Amniotic stem cell (primary cell): ENCODE measurements at places on chromosomes 16 and 17.

DNA sequence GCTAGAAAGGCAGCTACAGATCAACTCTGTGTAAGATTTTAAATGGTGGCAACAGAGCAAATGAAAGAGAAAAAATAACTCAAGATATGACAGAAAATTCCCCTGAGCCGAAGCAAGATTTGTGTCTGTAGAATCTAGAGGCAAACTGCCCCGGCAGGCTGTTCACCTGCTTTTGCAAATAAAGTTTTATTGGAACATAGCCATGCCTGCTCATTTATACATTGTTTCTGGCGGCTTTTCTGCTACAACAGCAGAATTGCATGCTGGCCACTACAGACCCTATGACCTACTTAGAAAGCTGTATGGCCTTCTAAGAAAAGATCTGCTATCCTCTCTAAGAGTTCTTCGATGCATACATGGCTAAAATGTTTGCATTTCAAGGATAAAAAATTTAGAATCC, 119.5 kb downstream of the SALL1 start:
- DNase-seq = no peak

DNA sequence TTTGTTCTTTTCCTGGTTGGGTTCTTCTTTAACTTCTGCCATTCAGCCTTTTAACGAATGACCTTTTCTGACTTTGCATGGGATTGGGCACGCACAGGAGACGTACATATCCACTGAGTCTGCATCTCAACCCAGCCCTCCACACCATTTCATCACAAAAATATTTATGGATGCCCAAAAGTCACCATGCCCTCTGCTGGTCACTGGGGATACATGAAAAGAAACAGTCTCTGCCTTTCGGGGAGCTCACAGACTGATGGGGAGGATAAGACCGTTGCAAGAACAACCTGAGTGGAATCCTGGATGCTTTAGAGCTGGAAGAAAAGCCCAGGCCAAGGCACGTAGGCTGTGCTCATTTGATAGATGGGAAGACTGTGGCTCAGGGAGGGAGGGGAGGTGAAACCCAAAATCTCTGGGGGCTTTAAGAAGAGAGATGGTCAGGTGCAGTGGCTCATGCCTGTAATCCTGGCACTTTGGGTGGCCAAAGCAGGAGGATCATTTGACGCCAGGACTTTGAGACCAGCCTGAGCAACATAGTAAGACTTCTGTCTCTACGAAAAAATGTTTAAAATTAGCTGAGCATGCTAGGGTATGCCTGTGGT, 7.9 kb upstream of the MT2A start:
- DNase-seq = peak; percentile 50

- no peak for DNase-seq
Observed at GRCh38 chr17:56851008-56851407, 17.1 kb downstream of the DGKE start.

GRCh38 chr16:47028767-47029377, 55.4 kb upstream of the DNAJA2 start:
- DNase-seq = no peak

DNA sequence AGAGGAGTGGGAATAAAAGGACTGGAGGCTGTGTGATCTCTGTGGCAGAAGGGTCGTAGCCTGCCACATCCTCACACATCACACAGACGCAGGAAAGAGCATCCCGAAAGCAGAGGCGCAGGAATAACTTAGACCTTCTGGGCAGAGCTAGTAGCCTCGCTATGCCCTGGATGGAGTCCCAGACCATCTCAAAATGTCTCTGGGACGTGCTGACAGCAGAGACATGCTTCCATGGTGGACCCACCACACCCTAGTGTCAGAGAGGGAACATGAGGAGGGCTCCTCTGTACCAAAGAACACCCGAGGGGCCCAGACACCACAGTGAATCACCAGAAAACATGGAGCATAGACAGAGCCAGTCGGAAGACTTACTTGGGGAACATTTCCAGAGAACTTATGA, 29.6 kb upstream of the FAAP100 start:
- no peak for DNase-seq

DNA sequence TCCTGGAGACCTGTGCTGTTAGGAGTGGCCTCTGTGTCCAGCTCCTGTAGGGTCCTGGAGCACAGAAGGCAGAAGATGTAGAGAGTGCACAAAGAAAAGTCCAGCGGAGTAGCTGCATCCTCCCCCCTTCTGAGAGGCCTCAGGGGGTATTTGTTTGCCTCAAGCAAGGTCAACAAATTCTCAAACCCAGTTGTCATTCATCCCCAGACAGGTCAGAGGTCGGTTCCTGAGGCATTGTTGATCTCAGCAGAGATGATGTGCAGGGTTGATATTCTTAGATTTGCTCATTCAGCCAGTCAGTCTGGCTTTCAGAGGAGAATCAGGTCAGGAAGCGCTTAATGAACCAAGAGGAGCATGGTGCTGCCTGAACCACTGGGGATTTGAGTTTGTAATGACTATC, 8.3 kb upstream of the RBFOX1 start:
- DNase-seq = no peak

DNA sequence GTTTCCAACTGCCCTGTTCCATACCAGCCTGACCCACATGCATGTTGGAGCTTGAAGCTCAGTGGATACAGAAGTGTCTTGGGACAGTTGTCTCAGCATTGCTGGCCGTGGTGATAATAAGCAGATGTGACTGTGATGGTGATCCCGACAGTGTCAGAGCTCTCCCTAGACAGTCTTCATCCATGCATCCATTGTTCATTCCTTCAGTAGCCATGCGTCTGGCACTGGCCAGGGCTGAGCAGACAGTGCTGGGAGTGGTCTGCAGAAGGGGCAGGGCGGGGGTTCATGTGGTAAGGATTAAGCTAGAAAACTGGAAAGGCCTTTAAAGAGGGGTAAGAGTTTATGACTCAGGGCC, 68.1 kb downstream of the GNAO1 start:
- DNase-seq = no peak

DNA sequence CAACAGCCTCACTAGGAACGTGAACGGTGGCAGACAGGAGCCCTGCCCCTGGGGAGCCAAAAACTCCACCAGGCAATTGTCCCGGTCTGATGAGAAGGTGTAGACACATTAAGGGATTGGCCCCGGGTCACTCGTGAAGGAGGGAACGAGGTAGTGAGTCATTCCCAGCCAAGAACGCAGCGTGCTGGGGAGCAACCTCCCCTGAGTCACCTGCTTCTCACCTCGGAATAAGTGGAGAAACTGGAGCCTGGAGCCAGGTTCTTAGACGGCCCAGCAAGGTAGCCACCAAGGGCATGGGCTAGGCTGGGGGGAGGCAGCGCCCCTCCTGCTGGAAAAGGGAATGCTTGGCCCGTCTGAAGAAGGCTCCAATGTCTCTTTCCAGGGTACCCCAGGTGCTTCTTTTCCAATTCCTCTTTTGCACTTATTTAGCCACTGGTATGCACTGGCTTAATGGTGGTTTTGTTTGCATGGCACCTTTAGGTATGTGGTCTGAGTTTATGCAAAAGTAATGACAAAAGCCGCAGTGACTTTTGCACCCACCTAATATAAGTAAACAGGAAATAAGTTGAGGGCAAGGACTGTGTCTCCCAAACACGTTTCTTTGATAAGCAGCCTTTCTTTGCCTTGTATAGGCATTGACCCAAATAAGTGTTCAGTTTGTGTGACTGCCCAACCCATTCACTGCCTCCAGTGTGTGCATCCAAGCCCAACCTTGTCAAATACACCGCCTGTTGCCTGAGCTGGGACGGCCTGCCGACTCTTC, 1.8 kb upstream of the HELZ start:
- no peak for DNase-seq

GRCh38 chr16:68902003-68902968, 59.0 kb downstream of the TANGO6 start:
- peak; percentile 55 for DNase-seq

DNA sequence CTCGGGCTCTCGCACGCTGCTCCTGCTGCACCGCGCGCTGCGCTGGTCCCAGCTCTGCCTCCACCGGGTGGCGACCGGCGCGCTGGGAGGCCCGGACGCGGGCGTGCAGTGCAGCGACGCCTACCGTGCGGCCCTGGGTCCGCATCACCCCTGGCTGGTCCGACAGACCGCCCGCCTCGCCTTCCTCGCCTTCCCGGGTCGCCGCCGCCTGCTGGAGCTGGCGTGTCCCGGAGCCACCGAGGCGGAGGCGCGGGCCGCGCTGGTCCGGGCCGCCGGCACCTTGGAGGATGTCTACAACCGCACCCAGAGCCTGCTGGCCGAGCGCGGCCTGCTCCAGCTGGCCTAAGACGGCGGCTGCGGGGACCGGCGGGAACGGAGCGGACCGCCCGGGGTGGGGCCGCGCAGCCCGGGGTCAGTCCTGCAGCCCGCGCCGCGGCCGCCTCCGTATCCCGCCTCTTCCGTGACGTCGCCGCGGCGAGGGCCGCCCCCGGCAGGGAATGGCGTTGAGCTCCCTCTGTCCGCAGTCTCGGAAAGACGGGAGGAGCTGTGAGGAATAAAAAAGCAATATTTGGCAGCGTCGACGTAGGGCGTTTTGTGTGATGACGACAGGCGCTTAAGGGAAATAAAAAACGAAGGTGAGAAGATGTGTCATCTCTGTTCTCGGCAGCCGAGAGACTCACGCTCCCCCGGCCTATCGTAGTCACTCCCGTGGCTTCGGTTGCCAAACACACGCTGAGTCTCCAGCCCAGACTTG, 1.4 kb downstream of the GLTPD2 start:
- DNase-seq = peak; percentile 80

DNA sequence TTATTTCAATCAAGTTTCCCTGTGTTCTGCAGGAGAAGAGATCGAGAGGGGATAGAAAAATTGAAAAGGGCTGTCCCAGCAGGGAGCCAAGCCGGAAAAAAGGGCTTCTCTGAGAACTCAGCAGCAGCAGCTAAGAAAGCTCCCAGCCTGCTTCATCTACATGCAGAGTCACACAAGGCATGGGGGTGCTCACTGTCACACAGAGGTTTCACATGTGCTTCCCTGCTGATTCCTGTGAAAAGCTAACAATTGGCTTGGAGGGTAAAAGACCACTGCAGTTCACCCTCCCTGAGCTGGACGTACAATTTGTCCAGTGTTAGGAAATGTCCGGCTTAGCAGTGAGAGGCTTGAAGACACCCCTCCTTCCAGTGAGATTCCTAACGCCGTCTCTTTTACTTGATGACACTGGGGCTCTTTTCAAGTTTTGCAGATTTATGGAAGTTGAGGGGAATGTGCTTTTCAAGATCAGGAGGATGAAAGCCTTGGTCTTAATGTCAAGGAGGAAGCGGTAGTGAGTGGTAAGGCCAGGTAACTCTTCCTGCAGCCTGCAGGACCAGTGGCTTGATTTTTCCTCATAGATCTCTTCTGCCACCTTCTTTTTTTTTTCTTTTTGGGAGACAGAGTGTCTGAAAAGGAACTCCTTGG, 85.6 kb downstream of the WNT3 start:
- no peak for DNase-seq

- no peak for DNase-seq
Observed at GRCh38 chr16:11737713-11738112, 4.9 kb downstream of the TXNDC11 start.

- no peak for DNase-seq
Observed at GRCh38 chr17:8332688-8333087, 7.0 kb upstream of the ODF4 start.

- DNase-seq = no peak
Observed at GRCh38 chr17:62712171-62712581, 84.7 kb downstream of the MRC2 start.

- DNase-seq = no peak
Observed at GRCh38 chr17:31147507-31148202, 52.9 kb downstream of the NF1 start.

DNA sequence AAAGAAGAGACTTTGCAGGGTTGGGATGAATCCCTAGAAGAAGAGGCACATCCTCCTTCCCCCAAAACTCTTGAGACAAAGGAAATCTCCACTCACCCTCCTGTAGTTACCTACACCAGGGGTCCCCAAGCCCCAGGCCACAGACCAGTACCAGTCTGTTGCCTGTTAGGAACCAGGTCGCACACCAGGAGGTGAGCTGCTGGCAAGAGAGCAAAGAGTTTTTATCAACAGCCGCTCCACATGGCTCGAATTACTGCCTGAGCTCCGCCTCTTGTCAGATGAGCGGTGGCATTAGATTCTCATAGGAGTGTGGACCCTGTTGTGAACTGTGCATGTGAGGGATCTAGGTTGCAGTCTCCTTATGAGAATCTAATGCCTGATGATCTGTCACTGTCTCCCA, 98.9 kb downstream of the CCT6B start:
- no peak for DNase-seq

GRCh38 chr17:83062818-83063671, 16.4 kb upstream of the METRNL start:
- no peak for DNase-seq

- no peak for DNase-seq
Observed at GRCh38 chr16:67740391-67740790, 21.3 kb upstream of the GFOD2 start.

- DNase-seq = peak; percentile 22
Observed at GRCh38 chr16:47644166-47644565, 183.0 kb downstream of the PHKB start.

DNA sequence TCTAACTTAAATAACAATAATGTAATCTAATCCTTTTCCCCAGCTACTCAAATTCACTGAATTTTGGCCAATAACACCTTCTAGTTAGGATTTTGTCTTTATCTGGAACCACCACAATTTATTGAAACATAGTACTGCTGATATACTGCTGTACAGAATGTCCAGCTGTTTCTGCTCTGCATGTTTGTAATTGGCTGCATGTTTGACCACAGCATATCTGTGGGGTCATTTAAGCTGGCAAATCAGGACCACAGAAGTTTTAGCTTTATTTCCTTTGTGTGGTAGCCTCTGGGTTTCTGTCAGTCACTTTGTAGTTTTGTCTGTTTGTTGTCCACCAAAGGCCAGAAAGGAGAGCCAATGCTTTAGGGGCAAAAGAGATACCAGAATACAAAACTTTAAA, 22.2 kb upstream of the RAB11FIP4 start:
- DNase-seq = no peak

DNA sequence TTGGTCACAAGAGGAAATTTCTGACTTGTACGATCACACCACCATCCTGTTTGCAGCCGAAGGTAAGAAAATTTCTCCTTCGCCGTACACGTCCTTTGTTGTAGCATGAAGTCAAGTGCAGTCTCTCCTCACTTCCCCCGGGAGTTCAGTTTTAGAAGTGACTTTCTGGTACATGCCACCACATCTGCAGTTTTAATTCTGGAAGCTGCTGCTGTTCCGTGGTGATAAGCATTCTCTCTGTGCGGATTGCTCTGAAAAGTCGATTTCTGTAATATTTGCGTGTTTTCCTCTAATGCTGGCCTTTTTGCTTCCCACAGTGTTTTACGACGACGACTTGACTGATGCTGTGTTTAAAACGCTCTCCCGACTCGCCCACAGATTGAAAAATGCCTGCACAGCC, 20.6 kb downstream of the METTL22 start:
- DNase-seq = no peak

DNA sequence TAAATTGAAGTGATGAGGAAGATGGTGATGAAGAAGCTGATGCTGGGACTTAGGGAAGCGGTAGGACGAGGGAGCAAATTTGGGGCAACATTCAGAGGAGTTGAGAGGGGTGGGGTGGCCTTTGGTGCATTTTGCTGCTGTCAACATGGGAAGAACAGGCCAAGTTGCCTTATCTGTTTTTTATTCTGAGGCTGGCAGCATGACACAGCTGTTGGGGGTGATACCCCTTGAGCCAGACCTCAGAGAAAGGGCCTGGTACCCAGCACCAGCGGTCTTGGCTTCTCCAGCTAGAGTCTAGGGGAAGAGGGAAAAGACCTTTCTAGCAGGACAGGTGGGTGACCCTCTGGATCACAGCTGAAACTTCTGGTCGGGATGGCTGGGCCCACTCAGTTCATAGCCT, 4.6 kb downstream of the IGFBP4 start:
- no peak for DNase-seq
